ENCODE measurements at places on chromosomes 5 and 9. TPM values are rescaled to one million over a fixed set of nuclear protein-coding genes. Genes with fewer than 3 reads are reported as not detected.

DNA sequence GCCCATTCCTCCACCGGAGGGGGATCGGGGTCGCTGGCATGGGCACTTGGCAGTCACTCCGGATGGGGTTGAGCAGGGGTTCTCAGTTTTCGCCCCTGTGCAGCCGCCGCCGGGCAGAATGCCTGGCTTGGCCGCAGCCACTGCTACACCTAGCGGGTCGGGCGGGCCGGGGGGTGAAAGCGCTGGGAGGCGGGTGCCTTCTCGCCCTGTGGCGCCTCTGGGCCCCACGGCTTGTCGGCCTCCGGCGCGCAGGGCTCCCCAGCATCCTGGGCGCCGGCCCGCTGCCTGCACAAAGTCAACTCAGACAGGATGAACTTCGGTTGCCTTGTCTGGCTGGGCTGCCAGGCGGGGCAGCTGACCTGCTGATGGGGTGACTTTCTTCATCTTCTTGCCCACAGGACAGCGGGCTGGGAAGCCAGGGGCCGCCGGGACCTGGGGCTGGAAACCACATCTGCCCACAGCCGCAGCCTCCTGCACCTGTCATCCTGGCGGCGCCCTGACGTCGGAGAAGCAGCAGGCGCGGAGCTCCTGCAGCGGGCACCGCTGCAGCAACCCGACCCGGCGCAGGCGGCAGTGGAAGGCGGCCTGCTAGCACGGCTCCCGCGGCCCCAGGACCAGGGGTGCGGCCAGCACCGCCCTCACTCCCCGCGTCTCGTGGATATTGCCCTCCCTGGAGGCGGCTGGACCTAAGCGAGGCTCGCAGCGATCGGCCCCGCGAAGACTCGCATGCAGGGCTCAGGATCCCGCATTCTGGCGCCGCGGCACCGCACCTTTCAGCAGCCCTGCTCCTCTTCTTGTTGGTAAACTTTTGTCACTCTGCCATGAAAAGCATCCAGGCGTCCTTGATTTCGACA is 1.3 kb upstream of the ANKRD18A start:
- DNase-seq: no peak

- DNase-seq: no peak
These were observed 271.5 kb downstream of the DOCK8 start for GRCh38 chr9:486156-486555.

GRCh38 chr5:179380211-179381035 is 35.2 kb upstream of the ADAMTS2 start:
- DNase-seq: no peak

- no peak for DNase-seq
These were observed 22.0 kb downstream of the RC3H2 start for GRCh38 chr9:122883125-122883524.

- DNase-seq: no peak
These were observed 69.9 kb downstream of the CYFIP2 start for GRCh38 chr5:157335534-157336422.

DNA sequence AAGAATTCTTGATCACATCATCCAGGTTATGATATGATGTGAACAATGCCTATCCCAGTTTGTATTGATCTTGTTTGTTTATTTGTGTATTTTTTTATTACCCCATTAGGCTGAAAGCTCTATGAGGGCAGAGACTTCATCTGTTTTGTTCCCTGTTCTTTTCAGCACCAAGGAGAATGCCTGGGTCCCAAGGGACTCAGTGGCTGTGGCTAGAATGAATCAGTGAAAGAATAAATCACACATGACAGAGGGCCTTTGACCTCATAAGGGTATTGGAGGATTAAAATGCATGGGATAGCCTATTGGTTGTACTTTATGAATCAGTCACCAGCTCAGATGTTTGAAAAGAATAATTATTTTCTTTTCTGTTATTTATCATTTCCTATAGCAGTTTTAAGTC is 292.2 kb downstream of the GAS1 start:
- DNase-seq: no peak

DNA sequence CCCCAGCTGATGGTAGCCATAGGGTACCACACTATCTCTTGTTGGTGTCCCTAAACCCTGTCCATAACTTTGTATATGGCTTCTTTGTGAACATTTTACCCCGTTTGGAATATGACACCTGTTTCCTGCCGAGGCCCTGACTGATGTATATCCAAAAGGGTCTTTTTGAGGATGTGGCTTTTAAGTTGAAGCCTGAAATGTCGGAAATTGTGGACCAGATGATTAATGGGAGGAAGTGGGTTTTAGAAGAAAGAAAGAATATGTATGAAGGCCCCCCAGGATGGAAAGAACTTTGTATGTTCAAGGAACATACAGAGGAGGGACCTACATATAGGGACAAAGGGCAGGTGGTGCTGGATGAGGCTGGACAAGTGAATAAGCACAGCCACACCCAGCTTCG is 16.7 kb upstream of the TNFSF8 start:
- no peak for DNase-seq

GRCh38 chr9:5851445-5851844 is 18.5 kb upstream of the ERMP1 start:
- no peak for DNase-seq

- DNase-seq: no peak
These were observed 62.0 kb upstream of the RNU6ATAC start for GRCh38 chr9:134226221-134226930.

DNA sequence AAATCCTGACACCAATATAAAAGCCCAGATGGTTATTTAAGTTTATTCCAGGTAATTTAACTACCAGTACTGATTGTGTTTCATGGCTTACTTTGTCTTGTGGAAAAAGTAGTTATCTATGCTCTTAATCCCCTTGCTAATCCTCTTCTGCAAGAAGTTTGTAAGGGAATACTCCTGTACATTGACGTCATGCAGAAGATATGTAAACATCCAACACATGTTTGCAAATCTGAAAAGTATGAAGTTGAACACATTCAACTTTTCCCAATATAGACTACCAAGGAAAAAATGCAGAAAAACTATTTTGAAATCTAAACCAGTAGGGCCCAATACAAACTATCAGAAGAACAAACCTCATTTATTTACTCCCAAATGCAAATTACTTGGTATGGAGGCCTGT is 56.3 kb upstream of the ELL2 start:
- DNase-seq: peak; percentile 7

DNA sequence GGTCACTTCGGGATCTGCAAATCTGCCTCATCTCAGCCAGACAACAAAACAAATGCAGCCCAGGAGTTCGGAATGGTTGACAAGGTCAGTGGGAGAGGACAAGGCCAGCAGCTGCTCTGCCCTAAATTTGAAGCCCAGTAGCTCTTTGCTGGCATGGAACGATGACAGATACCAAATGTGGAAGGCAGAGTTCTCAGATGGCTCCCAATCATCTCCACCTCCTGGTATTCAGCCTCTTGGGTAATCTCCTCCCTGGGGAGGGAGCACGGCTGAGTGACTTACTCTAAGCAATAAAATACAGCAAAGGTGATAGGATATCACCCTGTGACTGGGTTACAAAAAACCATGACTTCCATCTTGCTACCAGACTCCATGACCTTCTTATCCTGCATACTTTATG is 172.8 kb downstream of the ENTREP1 start:
- DNase-seq: no peak

DNA sequence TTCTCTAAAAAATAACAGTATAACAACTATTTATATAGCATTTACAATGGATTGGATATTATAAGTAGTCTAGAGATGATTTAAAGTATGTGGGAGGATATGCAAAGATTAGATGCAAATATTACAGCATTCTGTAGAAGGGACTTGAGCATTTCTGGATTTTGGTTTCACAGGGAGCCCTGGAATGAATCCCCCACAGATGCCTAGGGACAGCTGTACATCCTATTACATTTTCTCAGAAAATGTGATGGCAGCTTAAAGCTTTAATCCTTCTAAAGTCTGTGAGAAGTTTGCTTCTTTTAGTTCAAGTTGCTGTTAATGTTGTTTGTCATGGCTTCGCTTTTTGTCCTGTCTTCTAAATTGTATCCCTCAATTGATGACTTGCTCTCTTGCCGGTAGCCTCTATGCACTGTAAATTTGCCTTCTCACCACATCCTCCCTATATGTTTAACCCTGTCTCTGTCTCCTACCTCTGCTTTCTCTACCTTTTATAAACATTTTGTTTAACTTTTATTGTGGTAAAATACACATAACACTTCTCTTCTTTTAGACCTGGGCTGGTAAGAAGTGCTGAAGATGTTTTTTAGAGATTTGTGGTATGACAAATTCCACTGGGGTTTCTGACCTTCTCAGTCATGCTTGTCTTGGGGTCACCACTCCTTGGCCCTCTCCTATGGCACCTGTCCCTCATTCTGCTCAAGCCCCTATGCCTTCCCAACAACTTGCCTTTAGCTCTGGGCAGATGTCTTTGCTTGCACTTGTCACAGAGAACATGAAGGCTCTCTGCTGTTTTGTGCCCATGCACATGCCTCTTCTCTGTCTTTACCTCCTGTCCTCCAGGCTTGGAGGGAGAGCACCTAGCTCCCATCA is 37.9 kb downstream of the LNPEP start:
- DNase-seq: no peak

- no peak for DNase-seq
These were observed 3.1 kb upstream of the FREM1 start for GRCh38 chr9:14913366-14913765.

GRCh38 chr9:71916834-71917534 is 5.5 kb downstream of the C9orf85 start:
- DNase-seq: no peak

Gene SFXN1
- 25.1 TPM for total RNA-seq

Gene RASGEF1C
- total RNA-seq: 0.79 TPM

Gene NR5A1
- total RNA-seq: not detected

Gene CBY3
- not detected for total RNA-seq

Gene IFNA2
- not detected for total RNA-seq

Gene ZNF483
- 4.2 TPM for total RNA-seq

Gene FAM151B
- 7.6 TPM for total RNA-seq

Gene MOB3B
- 4.5 TPM for total RNA-seq

Gene CRB2
- 0.10 TPM for total RNA-seq

Gene ATP6V0E1
- 103 TPM for total RNA-seq

Gene BRIX1
- 30.4 TPM for total RNA-seq

Gene DIPK1B
- 7.0 TPM for total RNA-seq
